ENCODE measurements at places on chromosomes 3 and 15.
A peak's percentile ranks its signal among the peaks of the same experiment; 100 is the strongest.

- H3K4me1 ChIP-seq = no peaks in the 10 kb centered on the region
- H3K27ac ChIP-seq = no peak overlapping the region
- H3K4me3 ChIP-seq = no peak overlapping the region
Observed at GRCh38 chr15:79519628-79520027, 87.5 kb downstream of the MINAR1 start.

GRCh38 chr3:69825446-69825845 is 86.2 kb downstream of the MITF start:
- DNase-seq = no peak
- H3K27me3 ChIP-seq = no peaks in the 10 kb centered on the region
- no peak overlapping the region for H3K4me3 ChIP-seq
- H3K27ac ChIP-seq = no peak overlapping the region
- H3K4me1 ChIP-seq = peaks cover 25% of the 10 kb centered on the region

DNA sequence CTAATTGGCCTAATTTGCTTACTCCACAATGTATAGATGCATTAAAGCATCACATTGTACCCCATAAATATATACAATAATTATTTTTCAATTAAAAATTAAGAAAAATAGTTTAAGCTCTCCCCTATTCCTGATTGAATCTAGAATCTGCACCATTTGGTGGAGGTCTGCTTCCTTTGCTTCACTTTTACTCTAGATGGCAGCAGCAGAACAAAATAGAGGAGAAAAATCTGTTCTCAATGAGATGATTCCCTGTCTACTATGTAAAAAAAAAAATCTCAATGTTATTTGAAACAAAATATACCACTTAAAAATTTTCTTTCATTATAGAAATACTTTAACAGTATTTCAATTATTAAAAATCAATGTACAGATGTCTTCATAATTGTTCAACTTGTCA is 109.6 kb upstream of the FXR1 start:
- no peaks in the 10 kb centered on the region for H3K36me3 ChIP-seq
- H3K4me1 ChIP-seq = no peaks in the 10 kb centered on the region
- no peaks in the 10 kb centered on the region for H3K27me3 ChIP-seq

- H3K27me3 ChIP-seq = no peaks in the 10 kb centered on the region
- H3K4me3 ChIP-seq = no peak overlapping the region
- H3K27ac ChIP-seq = no peak overlapping the region
- peaks cover 13% of the 10 kb centered on the region for H3K4me1 ChIP-seq
- no peak for DNase-seq
Observed at GRCh38 chr3:123100193-123100776, 33.5 kb downstream of the PDIA5 start.

- no peaks in the 10 kb centered on the region for H3K4me1 ChIP-seq
- no peak overlapping the region for H3K27ac ChIP-seq
- H3K27me3 ChIP-seq = no peaks in the 10 kb centered on the region
- no peak overlapping the region for H3K4me3 ChIP-seq
- no peak for DNase-seq
Observed at GRCh38 chr15:79981831-79982455, 10.9 kb upstream of the BCL2A1 start.

- no peak for DNase-seq
- H3K4me3 ChIP-seq = no peak overlapping the region
- H3K4me1 ChIP-seq = no peaks in the 10 kb centered on the region
- H3K27me3 ChIP-seq = no peaks in the 10 kb centered on the region
Observed at GRCh38 chr3:127639173-127640041, 10.4 kb downstream of the PODXL2 start.

GRCh38 chr3:129954514-129954913 is 20.0 kb upstream of the TRH start:
- DNase-seq = no peak
- no peaks in the 10 kb centered on the region for H3K4me1 ChIP-seq
- no peak overlapping the region for H3K4me3 ChIP-seq
- H3K36me3 ChIP-seq = no peaks in the 10 kb centered on the region
- H3K27me3 ChIP-seq = no peaks in the 10 kb centered on the region

DNA sequence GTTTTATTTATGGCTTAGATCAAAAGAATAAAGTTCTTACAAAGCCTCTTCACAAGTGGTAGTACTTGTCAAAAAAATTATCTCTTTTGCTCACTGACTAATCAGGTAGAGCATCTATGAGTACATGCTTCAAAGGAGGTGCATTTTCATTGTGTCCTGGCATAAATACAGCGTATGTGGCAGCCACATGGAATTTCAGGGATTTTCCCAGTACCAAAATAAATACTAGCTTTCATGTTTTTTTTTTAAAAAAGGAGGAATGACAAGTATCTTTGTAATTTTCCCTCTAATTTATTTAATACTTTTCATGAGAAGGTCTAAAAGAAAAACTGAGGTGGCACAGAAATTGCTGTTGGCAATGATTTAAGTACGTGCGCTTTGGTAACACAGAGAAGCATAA is 597.8 kb upstream of the ALCAM start:
- no peaks in the 10 kb centered on the region for H3K4me1 ChIP-seq
- H3K27me3 ChIP-seq = no peaks in the 10 kb centered on the region
- H3K4me3 ChIP-seq = no peak overlapping the region
- no peak overlapping the region for H3K27ac ChIP-seq
- no peak for DNase-seq
- no peaks in the 10 kb centered on the region for H3K36me3 ChIP-seq

DNA sequence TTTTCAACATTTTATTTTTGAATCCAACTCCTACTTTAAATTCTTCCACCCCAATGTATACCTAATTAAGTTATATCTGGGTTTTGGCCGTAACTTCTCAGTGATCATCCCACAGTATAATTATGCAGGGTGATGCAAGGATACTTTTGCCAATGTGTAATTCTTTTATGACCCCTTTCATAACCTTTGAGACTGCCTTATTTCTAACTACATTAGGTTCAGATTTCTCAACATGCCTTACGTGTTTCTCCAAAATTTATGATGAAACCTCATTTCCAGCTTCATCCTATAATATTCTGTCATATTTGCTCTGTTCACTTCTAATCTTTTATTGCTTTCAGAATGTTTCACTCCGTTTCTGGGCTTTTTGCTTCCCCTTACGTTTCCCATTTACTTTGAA is 1229.6 kb upstream of the ALCAM start:
- H3K4me3 ChIP-seq = no peak overlapping the region
- H3K36me3 ChIP-seq = no peaks in the 10 kb centered on the region

DNA sequence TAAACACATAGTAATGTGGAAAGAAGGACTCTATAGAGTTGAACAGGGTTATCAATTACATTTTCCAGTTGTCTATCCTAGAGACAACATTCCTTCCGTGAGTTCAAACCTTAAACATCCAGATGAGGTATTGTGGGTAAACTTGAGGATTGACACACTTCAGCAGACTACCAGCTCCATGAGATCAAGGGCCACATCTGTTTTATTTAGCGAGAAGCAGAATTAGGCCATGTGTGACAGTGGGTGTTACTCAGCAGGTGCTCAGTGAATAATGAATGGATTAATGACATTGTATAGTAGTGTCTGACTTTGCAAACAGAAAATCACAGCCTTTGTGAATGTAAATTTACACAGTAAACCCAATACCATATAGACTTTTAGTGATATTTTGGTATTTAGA is 941.1 kb upstream of the CFAP20DC start:
- H3K27ac ChIP-seq = no peak overlapping the region
- H3K4me3 ChIP-seq = no peak overlapping the region
- H3K4me1 ChIP-seq = no peaks in the 10 kb centered on the region
- no peak for DNase-seq

- DNase-seq = no peak
- H3K4me3 ChIP-seq = no peak overlapping the region
- H3K36me3 ChIP-seq = no peaks in the 10 kb centered on the region
- H3K27me3 ChIP-seq = no peaks in the 10 kb centered on the region
- H3K4me1 ChIP-seq = peaks cover 5% of the 10 kb centered on the region
Observed at GRCh38 chr15:43293432-43293831, 26.7 kb upstream of the TGM5 start.

DNA sequence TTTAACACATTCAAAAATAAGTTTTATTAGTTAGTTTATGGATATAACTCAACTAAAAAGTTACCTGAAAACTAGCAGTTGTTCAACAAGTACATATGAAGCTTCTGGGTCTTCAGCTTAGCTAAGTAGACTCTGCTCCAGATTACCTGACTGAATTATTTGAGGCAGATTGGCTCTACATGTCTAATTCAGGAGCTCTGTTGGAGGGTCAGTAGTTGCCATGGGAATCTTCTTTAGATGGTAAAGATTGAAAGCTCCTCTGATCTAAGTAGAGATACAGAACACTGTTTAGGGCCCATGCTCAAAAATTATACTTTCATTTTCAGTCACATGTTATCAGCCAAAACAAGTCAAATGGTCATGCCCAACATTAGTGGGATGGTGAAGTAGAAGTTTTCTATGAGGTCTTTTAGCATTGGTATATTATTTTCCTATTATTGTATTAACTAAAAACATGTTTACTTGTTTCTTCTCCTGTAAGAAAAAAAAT is 1476.9 kb downstream of the OTOL1 start:
- no peak overlapping the region for H3K4me3 ChIP-seq
- no peaks in the 10 kb centered on the region for H3K27me3 ChIP-seq
- H3K4me1 ChIP-seq = no peaks in the 10 kb centered on the region

DNA sequence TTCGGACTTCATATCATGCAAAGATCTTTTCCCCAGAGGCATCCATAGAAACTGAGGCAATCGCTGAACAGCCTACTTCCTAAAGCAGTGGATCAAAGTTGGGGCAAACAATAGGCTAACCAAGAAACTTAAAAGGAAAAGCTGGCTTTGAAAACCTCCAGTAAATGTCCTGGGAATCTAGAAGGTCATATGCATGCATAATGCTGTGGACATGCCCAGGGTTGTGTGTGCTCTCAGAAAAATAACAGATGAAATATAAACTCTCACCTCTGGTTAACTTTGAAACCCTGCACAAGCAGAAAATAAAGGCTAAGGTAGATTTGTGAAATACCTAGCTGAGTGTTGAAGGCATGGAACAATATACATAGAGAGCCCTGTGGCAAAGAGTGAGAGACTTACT is 96.3 kb downstream of the MYO9A start:
- H3K27me3 ChIP-seq = no peaks in the 10 kb centered on the region
- H3K36me3 ChIP-seq = peaks cover 12% of the 10 kb centered on the region
- H3K4me1 ChIP-seq = no peaks in the 10 kb centered on the region
- no peak overlapping the region for H3K27ac ChIP-seq
- no peak for DNase-seq
- no peak overlapping the region for H3K4me3 ChIP-seq

GRCh38 chr3:47496892-47497291 is 16.6 kb downstream of the ELP6 start:
- no peak for DNase-seq
- H3K27ac ChIP-seq = no peak overlapping the region
- H3K4me1 ChIP-seq = no peaks in the 10 kb centered on the region
- no peak overlapping the region for H3K4me3 ChIP-seq
- H3K27me3 ChIP-seq = no peaks in the 10 kb centered on the region
- H3K36me3 ChIP-seq = no peaks in the 10 kb centered on the region

GRCh38 chr3:158792709-158793108 is 9.1 kb upstream of the MFSD1 start:
- no peaks in the 10 kb centered on the region for H3K27me3 ChIP-seq
- no peaks in the 10 kb centered on the region for H3K36me3 ChIP-seq
- no peak overlapping the region for H3K4me3 ChIP-seq
- no peak overlapping the region for H3K27ac ChIP-seq

- DNase-seq = no peak
- H3K27ac ChIP-seq = no peak overlapping the region
- H3K36me3 ChIP-seq = no peaks in the 10 kb centered on the region
- H3K27me3 ChIP-seq = no peaks in the 10 kb centered on the region
- no peaks in the 10 kb centered on the region for H3K4me1 ChIP-seq
Observed at GRCh38 chr15:38144921-38145320, 107.7 kb upstream of the SPRED1 start.

DNA sequence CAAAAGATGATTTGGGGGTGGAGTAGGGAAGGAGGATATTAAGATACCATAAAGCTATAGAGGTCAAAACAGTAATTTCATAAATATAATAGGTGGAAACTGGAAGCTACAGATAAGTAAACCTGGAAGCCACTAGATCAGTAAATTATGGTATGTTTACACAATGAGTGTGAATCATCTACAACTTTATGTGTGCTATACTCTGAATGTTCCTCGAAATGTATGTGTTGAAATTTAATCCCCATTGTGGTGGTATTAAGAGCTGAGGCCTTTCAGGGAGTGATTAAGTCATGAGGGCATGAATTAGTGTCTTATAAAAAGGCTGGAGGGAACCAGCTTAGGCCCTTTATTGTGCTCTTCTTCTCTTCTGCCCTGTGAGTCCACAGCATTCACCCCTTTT is 25.2 kb downstream of the EOMES start:
- H3K4me3 ChIP-seq = no peak overlapping the region
- H3K27me3 ChIP-seq = no peaks in the 10 kb centered on the region
- no peak for DNase-seq
- H3K27ac ChIP-seq = no peak overlapping the region
- H3K4me1 ChIP-seq = no peaks in the 10 kb centered on the region

GRCh38 chr3:53142986-53143385 is 12.8 kb upstream of the RFT1 start:
- no peaks in the 10 kb centered on the region for H3K36me3 ChIP-seq
- DNase-seq = no peak
- H3K4me1 ChIP-seq = no peaks in the 10 kb centered on the region
- no peaks in the 10 kb centered on the region for H3K27me3 ChIP-seq

DNA sequence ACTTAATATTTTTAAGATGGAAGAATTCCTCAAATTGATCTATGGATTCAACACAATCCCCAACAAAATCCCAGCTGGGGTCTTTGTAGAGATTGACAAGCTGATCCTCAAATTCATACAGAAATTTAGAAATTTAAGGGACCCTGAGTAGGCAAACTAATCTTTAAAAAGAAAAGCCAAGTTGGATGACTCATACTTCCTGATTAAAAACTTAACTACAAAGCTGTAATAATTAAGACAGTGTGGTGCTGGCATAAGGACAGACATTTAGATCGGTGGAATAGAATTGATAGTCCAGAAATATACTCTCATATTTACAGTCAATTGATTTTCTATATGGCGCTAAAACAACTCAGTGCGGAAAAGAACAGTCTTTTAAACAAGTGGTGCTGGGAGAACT is 11.6 kb downstream of the FAM162A start:
- peaks cover 9% of the 10 kb centered on the region for H3K4me1 ChIP-seq
- H3K27me3 ChIP-seq = no peaks in the 10 kb centered on the region
- no peak for DNase-seq
- no peaks in the 10 kb centered on the region for H3K36me3 ChIP-seq

DNA sequence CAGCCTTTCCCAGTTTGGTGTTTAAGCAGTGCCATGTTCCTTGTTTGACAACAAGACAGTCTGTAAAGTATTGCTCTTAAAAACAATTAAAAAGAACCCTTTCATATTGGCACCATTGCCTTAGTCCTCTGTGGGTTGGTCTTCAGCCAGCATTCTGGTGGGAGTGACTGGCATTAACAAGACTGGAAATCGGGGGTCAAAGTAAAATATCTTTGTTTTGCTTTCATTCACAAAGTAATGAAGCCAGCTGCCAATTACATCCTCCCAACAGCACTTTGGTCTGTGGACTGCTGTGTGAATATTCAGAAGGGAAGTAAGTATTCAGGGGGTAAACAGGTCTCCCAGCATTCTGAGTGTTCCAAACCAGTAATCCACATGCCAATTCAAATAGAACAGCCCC is 8.3 kb upstream of the VILL start:
- no peak for DNase-seq
- H3K4me1 ChIP-seq = no peaks in the 10 kb centered on the region
- no peak overlapping the region for H3K4me3 ChIP-seq
- no peak overlapping the region for H3K27ac ChIP-seq

GRCh38 chr3:11718637-11719405 is 75.1 kb upstream of the VGLL4 start:
- peak overlapping the region; percentile 92 for H3K4me3 ChIP-seq
- peaks cover 41% of the 10 kb centered on the region for H3K4me1 ChIP-seq
- peak overlapping the region; percentile 96 for H3K27ac ChIP-seq
- no peaks in the 10 kb centered on the region for H3K27me3 ChIP-seq

- no peaks in the 10 kb centered on the region for H3K36me3 ChIP-seq
- H3K4me3 ChIP-seq = no peak overlapping the region
Observed at GRCh38 chr15:59157840-59158700, 48.6 kb upstream of the LDHAL6B start.

Data from vagina (tissue), 2 donors.